ENCODE measurements at places on chromosomes 16 and 17.

DNA sequence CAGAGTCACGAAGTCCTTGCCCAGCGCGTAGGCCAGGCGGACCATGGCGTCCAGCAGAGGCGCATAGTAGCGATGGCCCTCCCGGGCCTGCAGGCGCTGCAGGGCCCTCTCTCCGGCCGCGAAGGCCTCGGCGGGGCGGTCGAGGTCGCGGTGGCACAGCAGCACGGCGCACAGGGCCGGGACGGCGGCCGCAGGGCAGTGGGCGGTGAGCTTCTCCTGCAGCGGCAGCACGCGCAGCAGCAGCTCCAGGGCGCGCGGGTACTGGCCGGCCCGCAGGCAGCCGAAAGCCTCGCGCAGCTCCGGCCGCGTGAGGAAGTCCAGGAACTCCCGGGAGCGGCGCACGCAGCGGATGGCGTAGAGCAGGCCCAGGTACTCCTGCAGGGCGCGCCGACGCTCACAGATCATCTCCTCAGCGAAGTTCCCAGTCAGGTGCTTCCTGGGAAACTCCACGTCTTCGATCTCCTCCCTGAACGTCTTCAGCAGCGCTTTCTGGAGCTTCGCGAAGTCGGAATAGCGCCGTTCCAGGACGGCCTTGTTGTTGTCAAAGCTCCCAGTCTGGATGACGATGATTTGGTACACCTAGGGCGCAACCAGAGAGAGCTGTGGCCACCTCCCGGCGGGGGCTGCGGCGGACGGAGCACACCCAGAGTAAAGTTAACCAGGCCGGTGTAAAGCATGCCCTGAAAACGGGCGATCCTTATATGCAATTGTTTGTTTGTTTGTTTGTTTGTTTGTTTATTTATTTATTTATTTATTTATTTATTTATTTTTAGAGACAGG is 7.4 kb downstream of the SNX20 start:
- no peak for DNase-seq

- no peak for DNase-seq
These were observed 95.2 kb downstream of the MAF start for GRCh38 chr16:79505344-79505743.

- no peak for DNase-seq
These were observed 14.8 kb upstream of the GRIN2A start for GRCh38 chr16:10196999-10197398.

GRCh38 chr16:4433228-4433627 is 7.6 kb downstream of the DNAJA3 start:
- no peak for DNase-seq

GRCh38 chr16:85395207-85395912 is 217.8 kb upstream of the GSE1 start:
- DNase-seq = no peak

GRCh38 chr17:59825533-59826322 is 67.0 kb downstream of the TUBD1 start:
- no peak for DNase-seq

DNA sequence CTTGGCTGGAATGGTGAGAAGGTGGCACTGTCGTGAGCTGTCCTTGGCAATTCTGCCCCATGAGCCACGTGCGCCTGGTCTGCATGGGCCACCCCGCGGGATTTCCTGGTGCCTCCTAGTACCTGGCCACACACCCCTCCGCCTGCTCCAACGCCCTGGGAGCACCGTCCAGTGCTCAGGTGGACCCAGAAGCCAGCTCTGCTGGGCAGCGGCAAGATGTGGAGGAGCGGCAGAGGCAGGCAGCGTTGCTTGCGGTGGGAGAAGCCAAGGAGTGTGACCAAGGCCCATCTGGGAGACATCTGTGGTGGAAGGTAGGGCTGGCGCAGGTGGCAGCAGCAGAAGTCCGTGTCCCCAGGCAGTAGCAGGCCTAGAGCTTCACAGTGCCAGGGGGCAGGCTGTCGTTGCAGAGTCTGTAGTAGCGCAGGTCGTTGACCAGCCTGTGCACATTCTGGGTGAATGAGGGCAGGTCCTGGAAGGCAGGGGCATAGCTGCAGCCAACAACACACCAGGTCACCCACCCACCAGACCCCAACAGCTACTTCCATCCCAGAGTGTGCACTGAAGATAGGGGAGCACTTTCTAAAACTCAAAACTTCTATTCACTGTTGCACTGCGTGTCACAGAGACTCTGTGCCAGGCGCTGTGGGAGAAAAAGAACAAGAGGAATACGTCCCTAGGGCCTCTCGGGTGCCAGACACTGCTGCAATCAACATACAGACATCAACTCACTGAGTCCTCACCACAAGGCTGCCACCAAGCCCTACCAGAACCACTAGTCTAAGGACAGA is 34.9 kb upstream of the GSG1L start:
- no peak for DNase-seq

DNA sequence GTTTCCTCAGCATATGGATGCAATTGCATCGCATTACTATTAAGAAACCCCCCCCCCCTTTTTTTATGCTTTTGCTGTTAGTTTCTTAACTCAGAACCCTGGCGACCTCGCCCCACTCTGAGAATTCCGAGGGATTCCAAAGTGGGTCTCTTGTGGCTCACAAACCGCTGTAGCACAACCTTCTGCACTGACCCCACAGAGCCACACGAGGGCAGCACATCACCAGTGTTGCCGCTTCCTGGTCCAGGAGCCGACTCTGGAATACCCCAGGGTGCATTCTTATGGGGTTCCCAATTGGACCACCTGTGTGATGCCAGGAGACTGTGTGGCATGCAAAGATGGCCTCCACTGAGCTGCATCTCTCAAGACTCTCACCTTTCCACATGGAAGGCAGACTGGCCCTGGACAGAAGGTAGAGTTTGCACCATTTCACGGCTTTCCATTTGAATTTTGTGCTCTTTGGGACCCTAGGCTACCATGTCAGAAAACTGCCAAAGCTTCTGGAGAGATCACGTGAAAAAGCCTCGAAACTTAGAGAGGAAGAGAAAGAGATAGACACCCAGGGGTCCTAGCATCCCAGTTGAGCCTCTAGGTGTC is 432.7 kb upstream of the ASIC2 start:
- no peak for DNase-seq

DNA sequence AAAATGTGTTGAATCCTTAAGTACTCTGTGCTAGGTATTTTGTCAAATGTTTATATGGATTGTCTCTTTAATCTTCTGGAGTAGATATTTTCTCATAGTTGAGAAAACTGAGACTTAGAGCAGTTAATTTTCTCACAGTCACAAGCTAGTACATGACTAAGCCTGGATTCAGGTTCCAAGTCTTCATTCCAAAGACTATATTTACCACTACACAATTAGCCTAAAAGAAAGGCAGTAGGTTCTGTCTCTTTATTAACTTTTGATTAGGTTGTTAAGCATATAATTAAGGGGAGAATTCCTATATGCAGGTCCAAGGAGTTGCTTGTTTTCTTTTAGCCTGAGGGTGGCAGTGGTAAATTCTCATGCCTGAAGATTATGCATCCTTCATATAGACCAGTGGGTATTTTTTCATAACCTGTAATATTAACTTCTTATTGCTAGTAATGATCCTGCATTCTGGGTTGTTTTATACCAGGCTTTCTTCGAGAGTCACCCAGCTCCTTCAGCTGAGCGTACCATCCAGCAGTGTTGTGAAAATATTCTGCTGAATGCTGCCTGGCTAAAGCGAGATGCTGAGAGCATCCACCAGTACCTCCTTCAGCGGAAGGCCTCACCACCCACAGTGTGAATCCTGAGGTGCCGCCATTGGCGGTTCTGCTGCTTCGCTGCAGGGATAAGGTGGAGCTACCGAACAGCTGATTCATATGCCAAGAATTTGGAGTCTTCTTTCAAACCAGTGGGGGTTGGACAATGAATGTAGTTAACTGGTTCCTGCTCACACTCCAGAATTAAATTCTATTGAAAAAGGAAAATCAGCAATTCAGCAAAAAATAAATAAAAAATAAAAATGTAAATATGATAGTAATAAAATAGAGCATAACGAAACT is 28.2 kb upstream of the KPNB1 start:
- DNase-seq = no peak

- no peak for DNase-seq
These were observed 185.1 kb downstream of the KATNIP start for GRCh38 chr16:27735031-27735430.

GRCh38 chr16:2856061-2856670 is 1.8 kb downstream of the PRSS22 start:
- no peak for DNase-seq

- DNase-seq = no peak
These were observed at the start of gene DLX3 for GRCh38 chr17:49995055-49995738. DLX3 (minus strand) TSS chr17:49995224; CDS start chr17:49994998, 226 bp downstream.

GRCh38 chr17:38605841-38606645 is at the start of gene SRCIN1:
SRCIN1 (minus strand) TSS chr17:38605952; CDS start chr17:38605705, 247 bp downstream.
- no peak for DNase-seq

DNA sequence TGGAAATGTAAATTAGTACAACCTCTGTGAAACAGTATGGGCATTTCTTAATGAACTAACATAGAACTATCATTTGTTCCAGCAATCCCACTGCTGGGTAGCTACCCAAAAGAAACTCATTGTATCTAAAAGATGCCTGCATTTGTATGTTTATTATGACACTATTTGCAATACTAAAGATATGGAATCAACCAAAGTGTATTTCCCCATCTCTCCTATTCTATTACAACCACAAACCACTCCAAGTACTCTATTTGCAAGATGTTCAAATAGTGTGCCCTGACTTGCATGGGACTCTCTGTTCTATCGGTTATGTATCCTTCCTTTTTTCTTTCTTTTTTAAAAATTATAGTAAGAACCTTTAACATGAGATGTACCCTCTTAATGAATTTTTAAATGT is 845.2 kb downstream of the CDH11 start:
- DNase-seq = no peak

- DNase-seq = no peak
These were observed 869 bp downstream of the ZNF48 start for GRCh38 chr16:30395992-30396585.

- peak; percentile 74 for DNase-seq
These were observed 46.5 kb upstream of the CDRT4 start for GRCh38 chr17:15513856-15514459.

- DNase-seq = no peak
These were observed 18.1 kb upstream of the C16orf87 start for GRCh38 chr16:46848768-46849764.

GRCh38 chr16:64403352-64403751 is 718.5 kb downstream of the CDH11 start:
- DNase-seq = no peak

DNA sequence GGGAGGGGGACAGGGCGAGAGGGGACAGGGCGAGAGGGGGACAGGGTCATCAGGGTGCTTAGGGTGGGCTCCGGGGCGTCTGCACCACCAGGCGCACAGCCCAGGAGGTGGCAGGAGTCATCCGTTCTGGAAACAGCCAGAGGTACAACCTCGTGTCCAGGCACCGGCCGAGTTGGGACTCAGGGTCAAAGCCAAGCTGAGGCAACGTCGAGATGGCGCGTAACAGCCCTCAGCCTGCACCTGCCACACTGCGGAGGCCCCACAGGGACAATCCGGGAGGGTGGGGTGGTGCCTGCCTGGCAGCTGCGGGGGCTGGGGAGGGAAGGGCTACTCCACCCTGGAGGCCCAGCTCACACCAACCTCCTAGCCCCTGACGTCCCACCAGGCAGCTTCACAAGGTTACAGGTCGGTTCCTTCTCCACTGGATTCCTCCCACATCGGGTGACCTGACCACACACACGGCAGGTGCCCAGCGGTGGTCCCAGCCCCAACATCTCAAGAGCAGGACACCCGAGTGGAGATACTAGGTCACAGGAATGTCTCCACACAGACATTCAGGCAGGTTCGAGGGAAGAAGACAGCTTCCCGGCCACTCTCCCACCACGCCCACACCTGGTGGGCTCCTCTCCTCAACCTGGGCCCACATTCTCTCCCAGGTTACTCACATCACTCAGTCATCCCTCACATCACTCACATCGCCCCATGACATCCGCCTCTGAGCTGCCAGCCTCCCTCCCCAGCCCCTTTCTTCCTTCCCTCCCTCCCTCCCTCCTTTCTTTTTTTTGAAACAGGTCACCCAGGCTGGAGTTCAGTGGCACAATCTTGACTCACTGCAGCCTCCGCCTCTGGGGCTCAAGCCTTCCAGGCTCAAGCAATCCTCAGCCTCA is 47.3 kb downstream of the RPH3AL start:
- no peak for DNase-seq

DNA sequence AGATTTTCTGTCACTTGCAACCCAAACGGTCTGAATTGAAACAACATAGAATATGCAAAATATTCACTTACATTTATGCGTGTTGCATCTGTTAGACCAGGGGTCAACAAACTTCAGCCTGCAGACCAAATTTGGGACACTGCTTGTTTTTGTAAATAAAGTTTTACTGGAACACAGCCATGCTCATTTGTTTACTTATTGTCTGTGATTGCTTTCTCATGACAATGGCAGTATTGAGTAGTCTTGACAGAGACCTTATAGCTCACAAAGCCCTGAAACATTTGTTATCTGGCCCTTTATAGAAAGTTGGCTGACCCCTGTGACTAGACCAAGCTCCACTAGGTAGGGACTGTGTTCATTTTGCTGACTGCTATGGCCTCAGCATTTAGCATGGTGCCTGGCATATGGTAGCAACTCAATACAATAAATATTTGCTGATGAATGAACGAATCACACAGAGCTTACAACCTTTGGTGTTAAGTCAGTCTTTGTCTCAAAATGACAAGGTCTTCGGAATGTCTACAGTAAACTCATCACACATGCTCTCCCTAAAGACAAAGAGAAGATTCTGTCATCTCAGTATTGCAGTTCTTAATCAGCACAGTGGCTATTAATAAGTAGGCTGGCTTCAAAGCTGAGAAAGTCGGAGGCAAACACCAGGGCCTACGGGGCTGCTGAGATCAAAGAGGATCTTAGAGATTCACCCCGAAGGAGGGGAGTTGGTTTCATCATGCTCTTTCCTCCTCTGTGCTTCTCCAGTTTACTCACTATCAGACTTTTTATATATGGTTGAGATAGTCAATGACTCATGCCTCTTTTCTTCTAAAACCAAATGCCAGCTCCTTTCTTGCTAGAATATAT is 95.2 kb upstream of the AXIN2 start:
- DNase-seq = no peak

GRCh38 chr16:81544700-81545271 is 100.2 kb downstream of the CMIP start:
- DNase-seq = no peak

- no peak for DNase-seq
These were observed 36.6 kb upstream of the RBFOX3 start for GRCh38 chr17:79647456-79647915.

DNA sequence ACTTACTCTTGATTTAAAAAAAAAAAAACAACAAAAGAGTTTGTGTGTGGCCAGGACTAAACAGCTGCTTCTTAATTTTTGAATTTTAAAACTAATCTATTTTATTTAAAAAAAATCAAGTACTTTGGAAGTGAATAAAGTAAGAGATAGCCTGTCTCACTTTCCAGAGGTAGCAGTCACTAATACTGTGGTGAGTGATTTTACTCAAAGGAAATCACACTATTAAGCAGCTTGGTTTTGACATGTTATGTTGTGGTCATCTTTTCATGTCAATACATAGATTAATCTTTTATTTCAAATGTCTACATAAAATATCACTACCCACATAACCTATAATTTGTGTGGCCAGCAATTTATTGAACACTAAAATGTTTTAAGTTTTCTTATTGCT is 102.2 kb upstream of the HLF start:
- no peak for DNase-seq

- no peak for DNase-seq
These were observed 9.4 kb downstream of the ELAC2 start for GRCh38 chr17:13008461-13008860.

- no peak for DNase-seq
These were observed 34.8 kb upstream of the CPHXL start for GRCh38 chr16:75761108-75761507.

GRCh38 chr16:15033309-15033707 is 22.6 kb downstream of the NTAN1 start:
- no peak for DNase-seq

All from vagina (tissue), 2 donors.